ENCODE measurements at places on chromosomes 2 and 18.

DNA sequence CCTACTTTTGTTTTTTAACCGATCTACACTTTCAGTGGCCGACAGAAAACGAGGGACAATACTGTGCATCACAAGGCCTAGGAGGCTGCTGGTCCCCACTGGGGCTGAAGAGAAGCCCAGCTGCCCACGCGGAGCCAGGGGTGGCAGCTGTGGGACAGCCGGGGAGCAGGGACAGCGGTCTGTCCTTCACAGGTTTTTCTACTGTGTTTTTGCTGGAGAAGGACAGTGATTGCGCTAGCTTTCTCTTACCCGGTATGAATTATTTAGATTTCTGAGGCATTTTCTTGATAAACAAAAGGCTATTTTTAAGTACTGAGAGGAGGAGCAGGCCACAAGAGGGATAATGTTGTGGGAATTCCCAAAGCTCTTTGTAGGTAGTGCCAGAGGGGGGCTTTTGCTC is 219.8 kb downstream of the ATAD2B start:
- ATAC-seq, result no peak

DNA sequence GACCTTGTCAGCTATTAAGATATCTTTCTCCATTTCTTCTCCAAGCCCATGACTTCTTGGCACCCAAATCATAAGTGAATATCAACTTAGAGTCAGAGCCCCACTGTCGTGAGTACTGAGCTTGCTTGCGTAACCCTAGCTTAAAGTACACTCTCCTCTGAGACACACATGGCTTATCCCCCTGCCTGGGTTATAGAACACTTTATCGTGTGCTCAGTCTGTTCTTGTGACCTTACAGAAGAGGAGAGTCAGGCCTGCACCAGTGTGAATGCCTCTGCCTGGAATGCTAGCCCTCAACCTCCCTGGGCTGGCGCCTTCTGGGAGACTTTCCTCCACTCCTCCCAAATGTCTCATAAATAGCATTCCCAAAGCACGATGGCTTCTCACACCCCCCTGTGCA is 79.3 kb downstream of the CEP192 start:
- ATAC-seq, result no peak

- peak; percentile 27 for ATAC-seq
Measured at GRCh38 chr2:40244675-40245074, 207.2 kb downstream of the SLC8A1 start.

DNA sequence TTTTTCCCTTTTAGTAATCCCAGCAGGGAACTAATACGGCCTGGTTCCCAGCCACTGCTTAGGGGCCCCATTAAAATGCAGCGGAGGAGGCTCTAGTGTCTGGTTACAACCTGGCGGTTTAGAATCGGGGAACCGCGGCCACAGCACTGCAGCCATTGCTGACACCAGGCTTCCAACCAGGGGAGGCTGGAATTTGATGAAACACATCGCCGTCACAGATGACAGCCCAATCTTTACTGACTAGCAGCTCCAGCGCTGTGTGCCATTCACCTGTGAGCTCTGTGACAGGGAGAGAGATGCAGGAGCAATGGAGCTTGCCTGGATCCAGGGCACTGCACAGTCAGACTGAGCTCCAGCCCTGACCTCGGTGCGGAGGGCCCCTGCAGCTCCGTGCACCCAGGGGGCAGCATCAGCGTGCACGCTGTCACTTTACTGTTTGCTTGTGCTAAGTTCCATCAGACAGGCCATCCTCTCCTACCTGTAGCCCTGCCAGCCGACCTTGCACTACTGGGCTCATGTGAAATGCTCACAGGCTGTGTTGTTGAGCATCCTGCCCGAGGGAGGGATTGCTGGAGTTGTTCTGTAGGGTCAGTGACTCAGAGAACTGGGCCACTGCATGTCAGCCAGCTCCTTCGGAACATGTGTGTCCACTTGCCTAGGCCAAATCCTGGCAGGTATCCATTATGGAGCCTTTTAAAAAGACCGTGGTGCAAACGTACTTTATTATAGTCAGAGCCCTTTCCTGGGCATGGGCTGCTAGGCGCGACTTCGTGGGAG is 203.5 kb downstream of the SEPTIN10 start:
- peak; percentile 53 for ATAC-seq

- ATAC-seq, result no peak
Measured at GRCh38 chr2:6739547-6739946, 126.2 kb downstream of the CMPK2 start.

DNA sequence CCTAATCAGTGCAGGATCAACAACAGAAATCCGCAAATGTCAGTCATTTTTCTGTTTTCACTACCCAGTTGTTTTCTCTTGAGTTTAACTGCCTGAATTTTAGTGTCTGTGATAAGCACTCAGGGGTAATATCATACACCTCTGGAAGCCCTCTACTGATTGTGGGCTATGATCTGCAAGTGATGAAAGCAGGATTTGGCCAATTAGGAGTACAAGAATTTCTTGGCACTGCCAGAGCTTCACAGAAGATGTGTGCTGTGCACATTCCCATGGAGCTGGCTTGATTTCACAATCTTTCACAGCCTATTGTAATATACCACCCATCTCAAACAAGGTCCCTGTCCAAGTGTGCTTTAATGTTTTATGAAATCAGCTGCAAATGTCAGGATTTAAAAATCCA is 27.3 kb upstream of the TDRD15 start:
- ATAC-seq, result no peak

- ATAC-seq, result no peak
Measured at GRCh38 chr2:222568865-222569264, 87.0 kb downstream of the FARSB start.

- ATAC-seq, result no peak
Measured at GRCh38 chr2:134174711-134175110, 79.2 kb upstream of the MGAT5 start.

GRCh38 chr2:156663757-156664409 is 227.7 kb downstream of the GPD2 start:
- ATAC-seq, result no peak

DNA sequence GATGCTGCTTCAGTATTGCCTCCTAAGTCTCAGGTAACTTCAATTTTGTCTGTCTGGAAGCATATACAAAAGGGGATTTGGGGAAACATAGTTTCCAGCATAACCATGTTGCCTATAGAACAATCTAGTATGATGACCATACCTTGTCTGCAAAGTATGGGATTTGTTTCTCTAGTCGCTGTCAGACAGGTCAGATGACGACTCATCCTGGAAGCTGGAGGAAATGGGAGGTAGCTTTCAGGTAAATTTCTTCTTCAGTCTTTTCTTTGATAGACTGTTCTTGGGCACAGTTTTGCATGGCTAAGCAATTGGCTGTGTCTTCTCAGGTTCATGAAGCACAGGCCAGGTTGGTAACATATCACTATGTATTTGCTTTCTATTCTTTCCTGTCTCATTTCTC is 2.8 kb upstream of the OSBPL6 start:
- no peak for ATAC-seq

DNA sequence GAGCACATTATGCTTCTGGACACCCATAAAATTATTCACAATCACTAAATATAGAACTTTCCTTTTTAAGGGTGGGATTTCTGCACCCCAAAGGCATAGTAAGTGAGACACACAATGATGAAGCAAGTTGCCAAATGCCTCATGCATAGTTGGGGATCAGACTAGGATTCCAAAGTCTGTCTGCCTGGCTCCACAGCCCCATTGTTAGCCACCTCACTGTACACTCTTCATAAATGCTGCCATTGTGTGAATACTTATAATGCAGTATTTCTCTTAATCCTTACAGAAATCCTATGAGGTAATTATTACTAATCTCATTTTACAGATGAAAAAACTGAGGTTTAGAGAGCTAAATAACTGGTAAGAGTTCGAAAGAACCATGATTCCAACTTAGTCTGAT is 738.6 kb downstream of the ERBB4 start:
- ATAC-seq, result no peak

GRCh38 chr18:40371673-40372072 is 1583.4 kb upstream of the PIK3C3 start:
- no peak for ATAC-seq

DNA sequence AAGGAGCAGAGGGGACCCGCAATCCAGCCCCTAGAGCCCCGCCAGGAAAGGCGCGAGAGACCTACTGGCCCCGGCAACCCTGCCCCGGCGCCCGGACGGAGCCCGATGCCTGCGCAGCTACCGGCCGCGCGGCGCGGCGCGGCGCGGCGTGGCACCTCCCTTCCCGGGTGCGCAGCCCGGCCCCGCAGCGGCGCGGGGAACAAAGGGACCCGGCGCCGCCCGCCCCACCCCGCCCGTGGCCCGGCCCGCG is 307 bp downstream of the CDH2 start:
- peak; percentile 17 for ATAC-seq

DNA sequence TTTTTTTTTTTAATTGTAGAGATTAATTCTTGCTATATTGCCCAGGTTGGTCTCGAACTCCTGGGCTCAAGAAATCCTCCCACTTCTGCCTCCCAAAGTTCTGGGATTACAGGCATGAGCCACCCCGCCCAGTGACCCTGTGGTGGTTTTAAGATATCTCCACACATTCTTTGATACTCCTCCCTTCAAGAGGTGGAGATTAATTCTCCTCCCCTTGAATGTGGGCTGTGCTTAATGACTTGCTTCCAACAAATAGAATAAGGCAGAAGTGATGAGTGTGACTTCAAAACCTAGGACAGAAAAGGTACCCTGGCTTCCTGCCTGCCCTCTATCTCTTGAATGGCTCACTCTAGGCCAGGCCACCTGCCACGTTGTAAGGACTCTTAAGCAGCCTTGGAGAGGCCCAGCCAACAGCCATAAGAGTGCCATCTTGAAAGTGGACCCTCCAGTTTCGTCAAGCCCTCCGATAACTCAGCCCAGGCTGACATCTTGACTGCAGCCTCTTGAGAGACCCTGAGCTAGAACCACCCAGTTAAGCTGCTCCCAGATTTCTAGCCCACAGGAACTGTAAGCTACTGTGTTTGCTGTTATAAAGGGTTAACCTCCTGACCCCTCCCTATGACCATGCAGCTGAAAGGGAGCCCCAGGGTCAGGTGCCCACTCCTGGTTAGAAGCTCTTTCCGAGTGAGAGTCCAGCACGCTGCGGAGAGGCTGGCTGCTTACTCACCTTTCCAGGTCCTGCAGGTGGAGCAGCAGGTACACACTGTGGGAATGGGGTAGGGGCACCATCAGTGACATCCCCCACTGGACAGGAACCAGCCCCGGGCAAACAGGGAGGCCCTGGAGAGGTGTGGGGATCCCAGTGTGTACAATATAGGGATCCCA is 27.6 kb downstream of the MRPL35 start:
- no peak for ATAC-seq

DNA sequence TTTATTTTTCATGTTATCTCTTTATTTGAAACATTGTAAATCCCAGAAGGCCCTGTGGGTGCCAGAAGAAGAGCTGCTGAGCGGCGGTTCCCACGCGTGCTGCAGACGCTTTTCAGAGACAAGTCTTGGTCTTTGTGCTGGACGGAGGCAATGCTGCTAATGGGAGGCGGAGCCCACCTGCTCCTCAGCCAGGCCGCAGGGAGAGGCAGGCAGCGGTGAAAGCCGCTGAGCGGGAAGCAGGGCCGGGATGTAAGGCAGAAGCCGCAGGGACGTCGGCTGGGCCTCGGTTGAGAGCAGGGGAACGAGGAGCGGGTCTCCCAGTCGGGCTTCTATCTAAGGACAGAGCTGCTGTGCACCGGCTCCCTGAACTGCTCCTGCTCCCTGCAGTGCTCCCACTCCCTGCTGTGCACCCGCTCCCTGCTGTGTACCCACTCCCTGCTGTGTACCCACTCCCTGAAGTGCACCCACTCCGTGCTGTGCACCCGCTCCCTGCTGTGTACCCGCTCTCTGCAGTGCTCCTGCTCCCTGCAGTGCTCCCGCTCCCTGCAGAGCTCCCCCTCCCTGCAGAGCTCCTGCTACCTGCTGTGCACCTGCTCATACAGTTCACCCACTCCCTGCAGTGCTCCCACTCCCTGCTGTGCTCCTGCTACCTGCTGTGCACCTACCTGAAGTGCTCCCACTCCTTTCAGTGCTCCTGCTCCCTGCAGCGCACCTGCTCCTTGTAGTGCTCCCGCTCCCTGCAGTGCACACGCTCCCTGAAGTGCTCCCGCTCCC is 16.4 kb downstream of the TMEM18 start:
- ATAC-seq, result no peak

DNA sequence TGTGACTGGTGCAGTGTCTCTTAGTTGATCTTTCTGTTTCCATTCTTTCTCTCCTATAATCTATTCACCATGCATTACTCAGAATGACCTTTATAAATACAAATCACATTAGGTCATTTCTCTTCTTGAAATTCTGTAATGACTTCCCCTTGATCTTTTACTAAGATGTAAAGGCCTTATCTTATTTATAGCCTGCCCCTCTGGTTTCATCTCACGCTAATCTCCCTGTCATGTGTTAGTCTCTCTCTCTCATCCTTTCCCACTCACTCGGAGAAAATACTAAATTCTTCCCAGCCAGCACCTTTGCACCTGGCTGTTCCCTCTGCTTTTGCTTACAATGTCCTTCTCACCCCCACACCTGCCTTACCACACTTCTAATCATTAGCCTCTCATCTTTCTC is 530.8 kb downstream of the ADCYAP1 start:
- no peak for ATAC-seq

DNA sequence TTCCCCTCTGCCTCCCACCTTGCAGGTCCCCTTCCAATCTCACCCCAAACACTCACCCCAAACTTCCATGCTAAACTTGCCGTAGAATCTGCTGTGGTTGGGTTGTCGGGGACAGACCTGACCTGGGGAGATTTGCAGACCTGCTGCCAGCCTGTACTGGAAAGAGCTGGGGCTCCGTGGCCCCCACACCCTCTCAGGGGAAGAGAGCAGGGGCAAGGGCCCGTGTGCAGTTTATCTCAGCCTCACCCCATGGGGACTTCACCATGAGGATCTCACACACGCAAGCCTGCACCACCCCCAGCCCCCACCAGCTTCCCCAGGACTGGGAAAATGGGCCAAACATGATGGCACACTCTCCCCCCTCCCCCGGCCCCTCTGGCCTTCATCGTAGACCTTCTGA is 30.7 kb downstream of the KCNIP3 start:
- no peak for ATAC-seq

- no peak for ATAC-seq
Measured at GRCh38 chr2:165687426-165688002, 106.5 kb downstream of the GALNT3 start.

DNA sequence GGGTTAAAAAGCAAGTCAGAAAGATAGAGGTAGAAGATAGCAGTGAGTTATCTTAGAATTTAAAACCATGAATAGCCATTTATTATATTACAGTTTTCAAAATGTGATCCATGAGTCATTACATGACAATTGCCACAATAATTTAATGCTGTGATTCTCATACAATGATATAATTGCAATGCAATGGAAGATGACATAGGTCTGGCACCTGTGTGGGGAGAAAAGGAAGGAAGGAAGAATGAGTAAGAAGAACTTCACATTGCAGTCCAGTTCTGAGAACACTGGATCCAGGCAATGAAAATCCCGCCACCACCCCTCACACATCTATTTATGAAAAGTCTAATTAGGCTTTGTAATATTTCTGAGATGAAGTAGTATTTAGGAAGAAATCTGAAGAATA is 738.1 kb upstream of the LINC00305 start:
- ATAC-seq, result no peak

DNA sequence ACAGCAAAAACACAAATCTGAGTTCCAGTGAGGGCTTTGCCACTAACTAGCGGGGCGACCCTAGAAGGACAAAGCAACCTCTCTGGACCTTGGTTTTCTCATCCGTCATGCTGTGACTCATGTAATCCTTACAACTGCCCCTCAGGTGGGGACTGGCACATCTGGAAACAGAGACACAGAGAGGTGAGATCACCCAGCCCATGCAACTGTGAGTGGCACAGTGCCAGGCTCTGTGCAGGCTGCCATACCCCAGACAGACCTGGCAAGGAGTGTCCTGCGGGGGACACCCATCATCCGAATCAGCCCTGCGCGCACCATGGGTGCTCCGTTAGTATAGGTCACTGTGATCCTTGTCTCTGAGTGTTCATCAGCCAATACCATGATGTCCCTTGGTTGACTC is 198.3 kb downstream of the SMAD7 start:
- ATAC-seq, result no peak

GRCh38 chr2:108980076-108980475 is 8.9 kb downstream of the EDAR start:
- no peak for ATAC-seq

Data from gastroesophageal sphincter (tissue), 4 donors.